ENCODE measurements at places on chromosomes 3 and 15. TPM values are rescaled to one million over a fixed set of nuclear protein-coding genes. Genes with fewer than 3 reads are reported as not detected.

- no peak for DNase-seq
Observed at GRCh38 chr3:150605998-150606641, 3.0 kb downstream of the SELENOT start.

DNA sequence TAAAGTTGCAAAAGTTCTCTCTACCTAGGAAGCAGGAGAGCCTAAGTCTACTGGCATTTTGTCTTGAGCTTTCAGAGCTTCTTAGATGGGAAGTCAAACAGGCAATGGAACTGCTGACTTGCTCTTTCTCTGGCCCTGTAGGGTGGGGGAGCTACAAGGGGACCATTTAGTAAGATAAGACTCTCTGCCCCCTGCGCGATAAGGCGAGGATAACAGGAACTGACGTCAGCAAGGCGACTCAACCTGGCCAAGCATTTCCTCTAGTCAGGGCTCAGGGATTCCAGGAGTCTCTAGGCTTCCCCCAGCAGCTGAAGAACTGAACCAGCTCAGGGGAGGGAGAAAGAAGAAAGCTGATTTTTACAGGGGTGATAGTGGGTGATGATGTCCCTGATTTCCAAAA, 5.8 kb downstream of the RARB start:
- DNase-seq = no peak

The NUP210 gene
- total RNA-seq = 59.4 TPM

The ADGRG7 gene
- total RNA-seq = not detected

DNA sequence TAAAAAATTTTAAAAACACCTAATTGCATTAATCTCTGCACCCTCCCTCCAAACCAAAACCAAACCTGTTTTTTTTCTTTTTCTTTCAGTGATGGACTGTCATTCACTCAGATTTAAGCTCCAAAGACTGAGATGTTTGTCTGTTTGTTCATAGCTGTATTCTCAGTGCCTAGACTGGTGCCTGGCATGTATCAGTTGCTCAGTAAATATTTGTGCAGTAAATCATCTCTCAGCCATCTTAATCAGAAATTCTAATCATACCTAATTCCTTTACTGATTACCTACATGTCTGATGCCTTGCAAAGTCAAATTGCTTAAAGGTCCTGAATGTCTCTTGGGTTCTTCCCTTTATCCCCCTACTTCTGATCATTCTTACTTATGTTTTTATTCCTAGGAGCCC, 138.8 kb downstream of the ZNF609 start:
- no peak for DNase-seq

DNA sequence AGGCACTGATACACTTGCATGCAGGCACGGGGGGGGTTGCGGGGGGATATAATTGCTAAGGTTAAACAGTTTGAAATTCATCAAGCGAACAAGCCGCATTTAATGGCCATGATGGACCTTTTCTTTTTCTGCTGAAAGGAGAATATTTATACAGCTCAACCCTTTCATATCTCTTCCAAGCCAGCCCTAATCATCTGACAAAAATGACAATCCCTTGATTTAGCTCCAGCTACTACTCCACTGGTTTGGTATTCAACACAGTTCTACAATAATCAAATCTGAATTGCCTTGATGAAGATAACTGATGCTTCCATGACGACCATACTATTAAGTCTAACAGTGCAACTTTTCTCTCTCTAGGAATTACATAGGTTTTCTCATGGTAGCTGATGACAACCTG, 374.9 kb downstream of the PLCL2 start:
- no peak for DNase-seq

GRCh38 chr3:43023746-43024145, 44.6 kb downstream of the GASK1A start:
- no peak for DNase-seq

DNA sequence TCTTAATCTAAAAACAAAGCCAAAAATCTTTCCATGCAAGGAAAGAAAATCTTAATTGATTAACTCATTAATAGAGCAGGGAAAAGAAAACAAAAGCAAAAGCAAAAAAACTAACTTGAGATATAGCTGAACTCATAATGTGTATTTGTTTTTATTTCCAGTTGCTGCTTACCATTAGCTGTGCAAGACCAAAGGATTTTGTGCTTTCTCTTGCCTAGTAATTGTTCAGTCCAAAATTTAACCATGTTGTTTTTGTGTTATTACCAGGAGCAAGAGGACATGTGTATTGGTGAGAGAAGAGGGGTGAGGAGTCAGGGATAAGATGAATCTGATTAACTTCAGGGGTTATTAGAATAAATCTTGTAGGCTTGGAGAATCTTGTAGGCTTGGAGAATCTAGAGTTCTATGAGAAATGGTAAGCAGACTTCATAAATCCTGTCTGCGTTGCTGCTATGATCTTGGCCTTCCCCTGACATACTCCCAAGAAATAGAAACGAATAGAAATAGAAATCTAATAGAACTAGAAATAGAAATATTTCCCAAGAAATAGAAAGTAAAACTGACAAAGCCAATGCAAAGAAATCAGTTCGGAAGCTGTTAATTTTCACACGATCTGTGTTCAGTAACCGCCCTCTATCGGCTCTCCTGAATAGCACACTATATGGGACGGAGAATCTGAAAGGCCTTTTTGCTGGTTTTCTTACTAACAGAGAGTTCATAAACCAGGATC, 72.6 kb upstream of the TNFSF10 start:
- no peak for DNase-seq

DNA sequence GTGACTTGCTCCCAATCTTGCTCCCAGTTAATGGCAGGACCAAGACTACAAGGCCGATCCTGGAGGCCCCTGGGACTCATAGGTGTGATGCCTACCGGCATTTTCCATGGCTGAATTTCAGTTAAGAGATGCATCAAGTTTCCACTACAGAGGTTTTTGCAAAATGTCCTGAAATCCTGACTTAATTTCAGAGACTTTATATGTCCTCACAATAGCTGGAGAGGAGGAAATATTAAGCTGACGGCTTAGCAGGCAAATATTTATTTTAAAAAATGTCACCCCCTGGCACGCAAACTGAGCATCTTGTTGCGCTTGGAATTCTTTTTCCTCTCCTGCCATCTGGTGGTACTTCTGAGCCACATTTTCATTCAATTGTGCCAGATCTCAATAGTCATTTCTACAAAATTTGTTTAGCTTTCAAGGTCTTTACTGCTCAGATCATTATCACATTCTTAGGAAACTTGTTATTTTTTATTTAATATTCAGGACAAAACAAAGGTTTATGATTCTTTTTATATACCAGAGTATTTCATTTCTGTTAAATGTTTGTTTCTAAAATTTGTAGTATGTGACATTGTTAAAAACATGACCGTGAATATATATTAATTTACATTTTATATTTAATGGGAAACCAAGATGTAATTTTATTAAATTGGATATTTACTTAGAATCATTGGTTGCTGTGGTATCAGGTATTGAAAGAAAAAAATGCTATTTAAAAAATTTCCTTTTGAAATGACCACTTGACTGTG, 189.2 kb upstream of the THRB start:
- no peak for DNase-seq

The PRKAR2A gene
- total RNA-seq = 49.6 TPM

- no peak for DNase-seq
Observed at GRCh38 chr15:95816591-95816990, 513.9 kb upstream of the NR2F2 start.

DNA sequence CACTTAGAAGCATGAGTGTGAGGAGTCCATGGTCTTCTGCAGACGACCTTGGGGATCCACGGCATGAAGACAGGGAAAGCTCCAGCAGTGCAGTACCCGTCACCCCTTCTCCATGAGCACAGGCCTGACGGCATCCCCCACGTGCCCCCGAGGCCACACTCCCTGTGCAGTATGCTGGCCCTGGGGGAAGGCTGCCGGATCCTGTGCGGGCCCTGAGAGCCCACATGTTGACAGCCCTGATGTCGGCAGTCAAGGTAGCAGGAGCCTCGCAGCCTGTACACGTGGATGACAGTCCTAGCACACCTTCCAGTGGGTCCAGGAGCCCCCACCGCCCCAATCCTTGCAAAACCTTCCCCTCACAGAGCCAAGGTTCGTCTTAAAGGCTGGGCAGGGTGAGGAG, 195.3 kb downstream of the ATP10A start:
- no peak for DNase-seq

The TJP1 gene
- total RNA-seq = 90.6 TPM

GRCh38 chr3:140443073-140443472, 234.8 kb upstream of the TRIM42 start:
- DNase-seq = no peak

GRCh38 chr15:67548862-67549651, 6.6 kb downstream of the MAP2K5 start:
- DNase-seq = peak; percentile 21

- DNase-seq = no peak
Observed at GRCh38 chr3:45468326-45468725, 80.0 kb downstream of the LARS2 start.

GRCh38 chr3:159795042-159795441, 193.6 kb upstream of the IL12A start:
- no peak for DNase-seq

GRCh38 chr3:54427501-54427900, 305.1 kb downstream of the CACNA2D3 start:
- DNase-seq = no peak

GRCh38 chr15:93203036-93203435, 114.0 kb upstream of the RGMA start:
- DNase-seq = no peak

The AP3B2 gene
- 17.4 TPM for total RNA-seq

The SPTBN5 gene
- 1.1 TPM for total RNA-seq

The SLC28A1 gene
- total RNA-seq = not detected

DNA sequence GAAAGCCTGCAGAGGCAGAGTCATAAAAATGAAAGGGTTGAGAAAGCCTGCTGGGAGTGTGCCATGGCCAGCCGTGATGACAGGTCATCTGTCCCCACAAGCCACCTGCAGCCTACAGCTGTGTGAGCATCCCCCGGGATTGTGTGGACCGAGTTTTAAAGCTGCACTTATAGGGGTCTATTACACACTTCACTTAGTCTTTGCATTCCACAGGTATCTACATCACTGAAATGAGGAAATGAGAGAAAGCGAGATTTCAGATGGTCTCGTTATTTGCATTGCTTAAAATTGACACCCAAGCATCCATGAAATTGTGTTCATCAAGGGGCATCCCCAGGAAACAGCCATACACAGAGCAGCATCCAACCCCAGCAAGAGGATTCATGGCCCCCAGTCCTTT, 137.6 kb upstream of the TRIM42 start:
- no peak for DNase-seq

The AP4E1 gene
- 11.7 TPM for total RNA-seq

DNA sequence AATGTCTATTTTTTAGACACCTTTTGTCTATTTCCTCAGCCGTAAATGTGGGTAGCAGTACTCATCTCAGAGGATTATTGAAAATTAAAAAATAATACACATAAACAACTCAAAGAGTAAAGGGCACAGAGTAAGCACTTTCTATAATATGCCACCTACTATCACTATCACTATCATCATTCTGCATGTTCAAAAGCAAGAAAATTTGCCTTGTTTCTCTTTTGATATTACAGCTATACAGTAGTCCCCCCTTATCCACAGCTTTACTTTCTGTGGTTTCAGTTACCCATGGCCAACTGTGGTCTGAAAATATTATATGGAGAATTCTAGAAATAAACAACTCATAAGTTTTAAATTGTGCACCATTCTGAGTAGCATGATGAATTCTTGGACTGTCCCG, 27.7 kb downstream of the CLASP2 start:
- DNase-seq = no peak

The IGF2BP2 gene
- total RNA-seq = 141 TPM

DNA sequence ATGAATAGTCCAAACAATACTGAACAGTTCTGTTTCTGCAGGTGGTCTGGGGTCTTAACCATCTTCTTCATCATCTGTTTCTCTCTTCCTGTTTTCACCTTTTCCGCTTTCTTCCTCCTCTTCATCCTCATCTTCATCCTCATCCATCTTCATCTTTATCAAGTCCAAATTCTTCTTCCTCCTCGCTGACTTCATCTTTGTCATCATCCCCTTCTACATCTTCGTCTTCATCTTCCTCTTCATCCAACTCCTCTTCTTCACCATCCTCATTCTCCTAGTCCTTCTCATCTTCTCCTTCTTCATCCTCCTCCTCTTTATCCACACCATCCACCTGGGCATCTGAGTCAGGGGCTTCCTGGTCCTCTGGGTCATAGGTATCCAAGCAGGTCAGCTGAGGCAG, 16.5 kb upstream of the CFAP161 start:
- no peak for DNase-seq

GRCh38 chr15:74519311-74519710, 21.7 kb upstream of the ARID3B start:
- no peak for DNase-seq

The NR2E3 gene
- not detected for total RNA-seq

The SAXO2 gene
- total RNA-seq = 3.9 TPM

The XRN1 gene
- 20.0 TPM for total RNA-seq

- no peak for DNase-seq
Observed at GRCh38 chr15:66734961-66735908, 33.2 kb downstream of the SMAD6 start.

- DNase-seq = no peak
Observed at GRCh38 chr3:47096959-47097358, 67.0 kb downstream of the SETD2 start.

The SKOR1 gene
- 0.49 TPM for total RNA-seq

The LCMT2 gene
- total RNA-seq = 18.8 TPM

DNA sequence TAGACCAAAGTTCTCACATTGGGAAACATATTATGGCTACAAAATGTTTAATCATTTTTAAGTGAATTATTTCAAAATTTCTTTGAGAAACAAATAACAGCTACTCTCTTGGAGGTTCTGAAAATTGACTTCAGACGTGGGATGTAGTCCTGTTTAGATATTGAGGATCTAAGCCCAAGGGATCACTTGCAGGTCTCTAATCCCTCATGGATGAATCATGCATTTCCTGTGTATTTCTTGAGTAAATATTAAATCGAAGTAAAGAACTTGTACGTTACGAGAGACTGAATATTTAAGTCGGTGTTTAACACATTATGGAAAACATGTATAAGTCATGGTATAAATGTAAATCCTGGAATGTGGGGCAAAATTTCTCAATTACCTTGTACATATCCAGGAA, 119.8 kb downstream of the EPHA3 start:
- no peak for DNase-seq

The STRIT1 gene
- total RNA-seq = not detected

DNA sequence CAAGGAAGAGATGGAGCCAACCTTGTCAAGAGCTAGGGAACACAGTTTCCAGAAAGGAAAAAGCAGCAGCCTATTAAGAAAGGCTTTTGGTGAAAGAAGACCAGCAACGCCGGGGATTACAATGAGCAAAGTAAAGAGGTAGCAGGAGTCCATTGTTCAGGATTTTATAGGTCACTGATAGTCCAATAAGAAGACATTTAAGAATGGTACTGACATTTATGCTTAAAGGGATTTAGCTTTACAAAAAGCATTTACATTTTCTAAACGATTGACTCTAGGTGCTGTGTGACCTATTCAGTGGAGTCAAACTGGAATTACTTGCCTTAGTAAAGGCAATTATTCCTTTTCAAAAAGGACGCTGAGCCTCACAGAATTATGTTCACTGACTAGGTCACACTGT, 40.8 kb downstream of the CSNK1G1 start:
- no peak for DNase-seq

Measured in neural crest cell (in vitro differentiated cells).